ENCODE measurements at places on chromosomes 4 and X.

DNA sequence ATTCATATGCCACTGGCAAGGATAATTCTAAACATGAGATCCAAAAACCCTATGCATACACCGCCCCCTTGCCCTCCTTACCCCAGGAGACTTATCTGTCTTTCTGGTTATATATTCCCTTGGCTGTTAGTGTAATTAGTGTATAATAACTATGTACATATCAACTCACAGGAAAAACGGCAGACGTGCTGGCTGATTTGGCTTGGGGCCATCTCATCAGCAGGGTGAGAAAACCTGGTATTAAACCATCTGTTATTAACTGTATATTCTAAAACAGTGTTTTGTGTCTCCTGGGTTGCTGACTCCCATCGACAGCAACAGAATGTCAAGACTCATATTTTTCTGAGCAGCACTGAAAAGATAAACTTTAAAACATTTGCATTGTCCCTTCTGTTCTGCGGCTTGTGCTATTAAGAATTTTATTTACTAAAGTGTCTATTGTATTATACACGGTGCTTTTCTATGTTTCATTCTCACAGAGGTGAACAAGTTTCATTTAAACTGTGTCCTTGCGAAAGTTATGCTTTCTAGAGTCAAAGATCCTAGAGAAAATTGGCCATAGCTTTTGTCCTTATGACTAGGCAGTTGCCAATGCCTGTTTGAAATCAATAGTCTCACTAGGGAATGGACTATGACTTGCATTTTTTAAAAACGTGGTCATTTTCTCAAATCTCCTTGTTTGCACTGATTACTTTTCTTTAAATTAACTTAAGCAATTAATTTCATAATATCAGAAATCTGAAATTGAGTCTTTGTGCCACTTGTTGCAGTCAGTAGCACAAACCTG lies 211.5 kb upstream of the MID1 start:
- DNase-seq, result peak; percentile 59

DNA sequence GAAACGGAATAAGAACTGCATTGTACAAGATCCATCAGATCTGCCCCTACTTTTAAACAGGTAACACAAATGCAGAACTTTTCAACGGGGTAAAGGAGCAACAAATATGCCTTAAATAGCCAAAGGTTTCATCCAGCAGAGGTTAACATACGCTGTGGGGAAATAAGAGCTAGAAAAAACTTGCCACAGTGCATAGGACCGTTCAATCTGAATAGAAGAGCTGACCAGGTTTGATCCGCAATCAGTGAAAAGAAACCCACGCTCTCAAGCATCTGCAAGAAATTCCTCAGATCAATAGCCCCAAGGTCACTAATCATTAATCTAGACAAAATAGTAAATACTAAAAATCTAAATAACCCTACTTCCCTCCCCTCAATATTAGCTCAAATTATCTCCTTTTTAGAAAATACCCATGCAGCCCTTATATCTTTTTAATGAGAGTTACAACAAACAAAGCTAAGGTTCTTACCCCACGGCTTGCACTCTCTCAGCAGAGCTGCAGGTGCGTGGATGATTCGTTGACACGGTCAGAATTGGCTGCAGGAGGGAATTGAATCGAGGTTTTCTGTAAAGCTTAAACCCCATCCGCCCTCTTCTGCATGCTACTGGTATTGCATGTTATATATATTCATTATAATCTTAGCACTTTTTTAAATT lies at the start of gene TLR10:
Gene TLR10, minus strand, starts transcription at position 539 of the 657 bp plus-strand sequence. CDS start 7,400 bp downstream, outside the sequence.
- DNase-seq, result peak; percentile 51

GRCh38 chr4:87150498-87151261 lies 69.7 kb downstream of the KLHL8 start:
- DNase-seq, result peak; percentile 69

- no peak for DNase-seq
Measured at GRCh38 chr4:128608006-128608405, 201.5 kb upstream of the JADE1 start.

DNA sequence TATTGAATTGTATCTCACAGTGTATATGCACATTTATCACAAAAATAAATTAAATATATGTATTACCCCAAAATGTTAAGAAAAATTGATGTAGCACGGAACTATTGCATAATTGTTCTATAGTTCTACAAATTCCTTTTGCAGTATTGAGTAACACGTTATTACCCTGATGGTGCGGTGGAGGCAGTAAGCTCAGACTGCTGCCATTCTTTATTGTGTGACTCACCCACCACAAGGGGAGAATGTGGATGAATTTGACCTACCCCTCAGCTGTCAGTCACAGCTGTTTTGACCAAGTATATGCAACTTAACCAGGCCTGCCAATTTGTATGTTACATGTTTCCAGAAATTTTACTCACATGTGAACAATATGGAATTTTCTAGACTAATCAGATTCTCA lies 506.6 kb downstream of the SH3BGRL start:
- DNase-seq, result no peak

DNA sequence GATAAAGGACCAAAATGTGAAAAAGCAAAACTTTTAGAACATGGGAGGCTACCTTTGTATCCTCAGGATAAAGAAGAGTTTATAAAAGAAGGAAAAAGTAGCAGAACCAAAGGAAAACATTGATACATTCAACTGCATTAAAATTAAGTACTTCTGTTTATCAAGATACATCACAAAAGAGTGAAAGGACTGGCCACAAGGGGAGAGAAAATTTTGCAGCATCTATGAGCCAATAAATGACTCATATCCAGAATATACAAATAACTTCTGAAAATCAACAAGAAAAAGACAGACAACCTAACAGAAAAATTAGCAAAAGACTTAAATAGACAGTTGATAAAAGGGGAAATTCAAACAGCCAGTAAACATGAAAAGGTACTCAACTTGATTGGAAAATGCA lies 177.1 kb downstream of the RBMX2 start:
- DNase-seq, result no peak

DNA sequence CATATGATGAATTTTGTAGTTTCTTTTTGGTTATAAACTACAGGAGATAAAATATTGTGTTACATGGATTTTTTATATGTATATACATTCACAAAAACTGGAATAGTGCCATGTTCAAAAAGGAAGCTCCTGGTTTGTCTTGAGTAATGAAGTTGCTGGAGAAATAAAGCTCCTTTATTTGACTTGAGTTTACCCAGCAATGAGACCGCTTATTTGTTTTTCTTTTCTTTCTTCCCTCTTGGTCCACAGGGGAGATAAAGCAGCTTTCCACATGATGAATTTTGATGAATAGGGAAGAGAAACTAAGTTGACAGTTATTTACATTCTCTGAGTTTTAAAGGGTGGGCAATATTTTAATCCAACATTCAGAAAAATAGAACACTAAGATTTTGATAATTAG lies 176.5 kb downstream of the GPM6A start:
- no peak for DNase-seq

DNA sequence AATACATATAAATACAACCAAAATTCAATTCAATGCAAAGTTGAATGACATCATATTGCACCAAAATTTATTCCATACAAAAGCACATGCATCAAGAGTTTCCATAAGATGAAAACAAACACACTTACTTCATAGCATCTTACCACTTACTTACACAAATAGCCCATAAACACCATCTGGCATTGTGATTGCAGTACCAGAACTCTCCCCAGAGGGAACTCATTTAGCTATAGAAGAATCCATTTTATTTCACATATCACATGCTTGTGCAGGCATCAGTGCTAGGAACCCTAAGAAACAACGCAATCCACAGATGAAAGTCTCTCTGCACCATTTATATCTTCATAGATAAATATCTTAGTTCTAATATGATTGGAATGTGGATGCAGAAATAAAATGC lies 77.9 kb downstream of the SLC7A11 start:
- DNase-seq, result peak; percentile 50

DNA sequence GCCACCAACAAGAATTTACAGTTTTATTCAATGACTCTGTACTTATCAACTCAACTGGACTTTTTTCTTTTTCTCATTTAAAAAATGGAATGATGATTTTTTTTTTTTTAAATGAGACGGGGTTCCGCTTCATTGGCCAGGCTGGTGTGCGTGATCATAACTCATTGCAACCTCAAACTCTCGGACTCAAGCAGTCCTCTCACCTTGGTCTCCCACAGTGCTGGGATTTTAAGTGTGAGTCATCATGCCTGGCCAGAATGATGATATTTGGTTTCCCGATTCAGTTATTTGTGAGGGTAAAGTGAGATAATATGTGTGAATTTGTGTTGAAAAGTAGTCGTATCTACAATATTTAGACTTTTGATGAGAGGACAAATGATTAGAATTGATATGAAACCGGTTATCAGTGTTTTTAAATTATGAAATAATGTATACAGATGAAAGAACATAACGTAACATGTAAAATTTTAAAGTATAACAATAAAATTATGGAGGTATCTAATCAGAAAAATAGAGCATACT lies 66.0 kb upstream of the UNC5C start:
- no peak for DNase-seq

DNA sequence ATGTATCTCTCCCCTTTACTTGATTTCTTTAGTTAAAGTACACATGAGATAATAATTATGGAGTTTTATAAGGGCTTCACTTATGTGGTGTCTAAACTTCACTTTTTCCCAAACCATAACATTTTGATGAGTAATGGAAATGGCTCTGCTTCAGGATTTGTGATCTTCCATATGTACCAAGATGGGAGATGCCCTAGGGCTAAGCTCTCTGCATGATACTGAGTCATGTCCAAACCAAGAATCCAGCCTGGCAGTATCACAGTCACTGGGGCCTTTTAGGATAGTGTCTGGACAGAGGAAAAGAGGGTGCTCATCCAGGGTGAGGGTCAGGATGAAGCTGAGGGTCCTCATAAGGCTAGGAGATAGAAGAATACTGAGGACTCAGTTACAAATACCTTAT lies 47.9 kb upstream of the PAGE3 start:
- DNase-seq, result no peak

GRCh38 chr4:86011117-86011516 lies 348.7 kb downstream of the MAPK10 start:
- no peak for DNase-seq

DNA sequence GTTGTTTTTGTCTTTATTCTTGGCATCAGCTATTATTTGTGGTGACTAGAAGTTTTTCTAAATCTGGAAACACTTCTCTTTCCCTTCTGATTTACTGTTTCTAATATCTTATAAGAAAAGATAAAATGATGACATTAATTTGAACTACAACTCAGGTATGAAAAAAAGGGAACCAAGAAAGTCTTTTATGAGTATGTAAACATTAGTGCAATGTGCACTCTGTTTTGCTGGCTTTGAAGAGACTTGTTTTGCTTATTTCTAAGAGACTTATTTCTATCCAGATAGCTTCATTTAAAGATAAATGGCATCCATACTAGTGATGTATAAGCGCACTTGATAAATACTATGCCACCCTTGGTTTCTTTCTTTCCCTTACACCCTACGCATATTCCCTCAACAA lies 10.1 kb upstream of the AMBN start:
- DNase-seq, result no peak

DNA sequence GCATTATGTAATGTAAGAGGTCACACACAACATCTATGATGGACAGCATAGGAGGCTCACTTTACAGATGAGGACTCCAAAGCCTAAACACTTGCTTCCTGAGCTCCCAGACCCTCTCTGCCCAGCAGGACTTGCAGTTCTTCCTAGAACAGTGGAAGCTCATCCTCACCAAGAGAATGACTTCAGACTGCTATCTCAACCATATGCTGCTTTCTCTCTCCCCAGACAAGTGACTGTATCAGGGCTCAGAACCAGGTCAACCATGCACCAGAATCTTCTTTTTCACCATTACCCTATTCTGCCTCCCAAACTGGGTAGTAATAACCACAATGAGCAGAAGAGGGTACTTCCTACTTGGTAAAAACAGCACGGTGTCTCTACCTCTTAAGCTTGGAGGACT lies 12.2 kb downstream of the RNF150 start:
- no peak for DNase-seq

DNA sequence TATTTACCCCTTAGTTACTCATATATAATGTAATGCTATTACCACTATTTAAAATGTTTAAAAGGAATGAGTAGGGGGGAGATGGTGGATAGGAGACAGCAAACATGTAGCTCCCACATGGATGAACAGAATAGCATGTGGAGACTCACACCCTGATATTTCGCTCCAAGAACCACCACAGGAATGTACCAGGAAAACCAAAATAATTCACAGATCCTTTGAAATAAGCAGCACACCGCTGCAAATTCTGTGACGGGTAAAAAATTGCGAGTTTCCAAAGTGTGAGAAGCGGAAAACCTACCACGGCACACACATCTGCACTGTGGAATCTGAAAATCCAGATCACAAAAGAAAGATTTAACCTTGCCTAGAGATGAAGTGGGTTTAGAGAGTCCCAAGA lies 428.2 kb downstream of the TLL1 start:
- DNase-seq, result no peak

DNA sequence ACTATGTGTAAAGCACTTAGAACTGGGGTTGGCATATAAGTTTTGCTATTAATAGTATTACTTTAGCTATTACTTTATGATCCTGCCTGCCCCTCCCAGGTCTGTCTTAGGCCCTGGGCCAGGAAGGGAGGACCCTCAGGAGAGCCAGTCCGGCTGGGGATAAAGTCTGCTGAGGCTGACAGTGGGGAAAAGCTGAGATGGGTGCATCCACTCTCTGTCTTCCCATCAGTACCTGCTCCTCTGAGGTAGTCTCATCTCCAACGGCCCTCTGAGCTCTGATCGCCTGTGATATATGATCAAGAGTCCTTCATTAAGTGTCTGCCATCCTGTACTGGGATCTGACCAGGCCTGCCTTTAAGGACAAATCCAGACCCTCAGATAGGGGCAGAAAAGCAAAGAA lies 156.5 kb upstream of the PJA1 start:
- no peak for DNase-seq

DNA sequence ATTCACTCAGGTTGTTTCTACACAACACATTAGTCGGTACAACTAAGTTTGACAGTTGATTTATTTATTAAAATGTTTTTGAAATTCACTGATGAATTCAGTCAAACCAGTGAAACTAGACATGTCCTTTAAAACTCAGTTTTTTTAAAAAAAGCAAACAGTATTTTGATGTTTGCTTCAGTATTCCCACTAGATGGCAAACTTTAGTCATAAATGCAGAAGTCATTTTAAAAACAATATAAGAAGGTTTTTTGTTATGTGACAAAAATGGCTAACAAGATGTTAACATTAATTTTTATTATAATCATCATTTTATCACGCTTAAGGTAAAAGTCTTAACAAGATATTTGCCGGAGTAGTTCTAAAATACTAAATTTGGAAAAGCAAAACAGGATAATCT lies 1337.8 kb upstream of the DIAPH2 start:
- DNase-seq, result no peak

- no peak for DNase-seq
Measured at GRCh38 chr4:53003959-53004358, 141.8 kb downstream of the RASL11B start.

GRCh38 chr4:185358959-185359358 lies 36.8 kb downstream of the LRP2BP start:
- no peak for DNase-seq

GRCh38 chrX:72644946-72645345 lies 69.2 kb downstream of the PHKA1 start:
- DNase-seq, result no peak

GRCh38 chr4:181599134-181599533 lies 644.1 kb upstream of the TENM3 start:
- DNase-seq, result peak; percentile 81

GRCh38 chr4:18155067-18156041 lies 133.8 kb upstream of the LCORL start:
- DNase-seq, result no peak
